ENCODE measurements at places on chromosomes 16 and 17. TPM values are rescaled to one million over a fixed set of nuclear protein-coding genes. Genes with fewer than 3 reads are reported as not detected.

GRCh38 chr17:59399914-59400313, 68.5 kb downstream of the YPEL2 start:
- peak overlapping the region; percentile 63 for H3K27ac ChIP-seq
- no peaks in the 10 kb centered on the region for H3K36me3 ChIP-seq
- DNase-seq: peak; percentile 34
- H3K27me3 ChIP-seq: no peaks in the 10 kb centered on the region
- peaks cover 33% of the 10 kb centered on the region for H3K4me1 ChIP-seq
- no peak overlapping the region for H3K4me3 ChIP-seq

DNA sequence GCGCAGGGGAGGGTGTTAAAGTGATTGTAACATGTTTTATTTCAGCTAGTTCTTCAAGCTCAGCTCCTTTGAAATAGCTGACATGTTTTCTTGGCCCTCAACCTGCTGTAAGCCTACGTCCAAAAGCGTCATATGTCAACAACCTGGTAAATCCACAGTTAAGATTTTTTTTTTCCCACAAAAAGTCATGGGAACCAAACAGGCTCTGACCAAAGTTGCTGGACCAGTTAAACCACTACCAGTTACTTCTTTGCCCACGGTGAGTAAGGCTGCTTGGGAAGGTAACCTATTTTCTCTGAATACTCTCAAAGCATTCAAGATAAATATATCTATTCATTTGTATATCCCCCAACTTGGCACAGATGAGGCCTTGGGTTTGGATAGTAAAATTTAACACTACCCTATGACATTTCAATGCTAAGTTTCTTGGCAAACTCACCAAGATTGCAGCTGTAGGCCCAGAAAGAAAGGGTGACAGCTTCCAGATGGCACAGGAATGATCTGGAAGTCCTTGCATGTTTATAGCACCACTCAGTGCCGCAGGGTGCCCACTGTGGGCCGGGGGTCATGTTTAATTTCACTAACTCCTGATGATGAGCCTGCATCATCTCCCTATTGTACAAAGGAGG, 166.2 kb downstream of the XYLT1 start:
- no peaks in the 10 kb centered on the region for H3K36me3 ChIP-seq
- H3K27me3 ChIP-seq: no peaks in the 10 kb centered on the region
- no peak for DNase-seq
- peaks cover 3% of the 10 kb centered on the region for H3K4me1 ChIP-seq
- H3K27ac ChIP-seq: no peak overlapping the region

- DNase-seq: no peak
- no peak overlapping the region for H3K27ac ChIP-seq
- H3K4me3 ChIP-seq: no peak overlapping the region
- peaks cover 92% of the 10 kb centered on the region for H3K36me3 ChIP-seq
- peaks cover 21% of the 10 kb centered on the region for H3K4me1 ChIP-seq
Observed at GRCh38 chr16:4404247-4404966, 12.0 kb downstream of the CORO7 start.

GRCh38 chr16:55779402-55780094, 53.3 kb downstream of the CES1 start:
- DNase-seq: no peak
- no peaks in the 10 kb centered on the region for H3K4me1 ChIP-seq
- no peak overlapping the region for H3K27ac ChIP-seq
- H3K36me3 ChIP-seq: no peaks in the 10 kb centered on the region

DNA sequence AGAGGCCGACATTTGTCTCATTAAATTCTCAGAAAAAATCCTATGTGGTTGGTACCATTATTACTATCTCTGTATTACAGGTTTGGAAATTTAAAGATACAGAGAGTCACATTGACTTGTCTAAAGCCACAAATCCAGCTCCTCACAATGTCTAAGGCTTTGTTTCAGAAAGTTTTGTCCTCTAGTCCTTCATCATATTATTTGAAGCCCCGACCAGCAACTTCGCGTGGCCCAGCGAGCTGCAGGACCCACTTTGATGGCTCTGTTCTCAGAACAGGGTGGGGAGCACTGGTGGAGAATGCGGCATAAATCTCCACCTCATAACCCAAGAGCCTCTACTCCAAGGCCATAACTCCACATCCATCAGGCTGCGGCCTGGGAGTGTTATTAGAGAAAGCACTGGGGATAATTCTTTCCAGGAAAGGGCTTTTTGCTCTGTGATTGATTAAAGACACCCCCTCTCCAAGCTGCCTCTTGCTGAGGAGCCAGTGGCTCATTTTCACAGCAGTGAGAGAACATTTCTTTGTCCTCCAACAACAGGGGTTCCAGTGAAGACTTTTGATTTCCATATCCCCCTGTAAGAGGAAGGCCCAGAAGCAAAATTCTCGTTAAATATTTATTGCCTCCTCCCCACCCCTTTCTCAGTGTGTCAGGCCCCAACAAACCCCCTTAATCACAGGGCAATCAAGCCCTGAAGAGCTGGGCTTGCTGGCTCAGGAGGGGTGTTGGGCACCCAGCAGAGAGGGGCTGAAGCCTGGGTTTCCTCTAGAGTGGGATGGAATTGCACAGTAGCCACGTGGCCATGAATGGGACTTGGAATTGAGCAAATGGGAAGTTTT, 113.7 kb upstream of the CDH11 start:
- no peaks in the 10 kb centered on the region for H3K36me3 ChIP-seq
- no peak overlapping the region for H3K27ac ChIP-seq
- H3K4me3 ChIP-seq: no peak overlapping the region

DNA sequence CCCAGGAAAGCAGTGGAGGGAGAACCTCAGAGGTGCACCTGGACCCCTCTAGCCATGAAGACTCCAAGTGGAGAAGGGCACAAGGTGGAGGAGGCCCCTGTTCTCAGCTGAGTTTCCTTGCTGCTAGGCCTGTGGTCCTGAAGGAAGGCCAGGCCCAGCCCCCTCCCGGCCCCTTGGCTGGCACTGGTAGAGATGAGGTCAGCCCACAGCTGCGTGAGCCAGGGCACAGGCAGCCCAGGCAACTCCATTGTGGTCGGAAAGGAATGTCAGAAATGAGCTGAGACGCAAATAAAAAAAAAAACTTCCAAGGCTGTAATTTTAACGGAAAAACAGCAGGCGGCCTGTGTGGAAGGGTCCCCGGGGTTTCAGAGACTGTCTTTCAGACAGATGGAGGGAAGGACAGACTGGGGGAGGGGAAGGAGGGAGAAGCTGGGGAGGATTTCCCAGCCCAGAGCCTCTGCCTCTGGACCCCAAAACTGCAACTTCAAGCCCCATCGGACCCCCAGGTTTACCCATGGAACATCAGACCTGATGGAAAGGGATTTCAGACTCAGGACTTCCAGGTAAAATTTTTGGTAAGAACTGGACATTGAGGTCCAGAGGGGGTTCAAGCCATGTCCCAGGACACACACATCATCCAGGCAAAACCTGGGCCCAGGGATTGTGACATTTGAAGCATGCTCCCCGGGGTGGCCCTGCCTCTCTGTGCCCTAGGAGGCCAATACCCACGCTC, 25.6 kb upstream of the MRPS23 start:
- peaks cover 40% of the 10 kb centered on the region for H3K4me1 ChIP-seq
- peak overlapping the region; percentile 27 for H3K4me3 ChIP-seq

DNA sequence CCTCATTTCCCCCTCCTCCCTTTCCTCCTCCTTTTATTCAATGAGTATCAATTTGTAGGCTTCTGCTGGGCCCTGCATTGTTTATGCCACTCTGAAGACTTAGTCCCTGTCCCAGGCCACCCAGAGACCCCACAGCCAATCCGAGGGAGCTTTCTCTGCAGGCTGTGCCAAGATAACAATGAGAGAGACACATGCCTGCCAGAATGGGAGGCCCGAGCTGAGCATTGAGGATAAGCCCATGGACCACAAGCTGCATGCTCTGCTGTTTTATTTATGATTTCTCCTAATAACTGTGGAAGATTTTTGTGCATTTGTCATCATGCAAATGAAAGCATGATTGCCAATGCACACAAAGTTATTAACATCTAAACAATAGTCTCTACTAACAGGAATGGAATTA, 3.0 kb downstream of the RCVRN start:
- H3K4me1 ChIP-seq: no peaks in the 10 kb centered on the region
- no peaks in the 10 kb centered on the region for H3K36me3 ChIP-seq
- H3K27ac ChIP-seq: no peak overlapping the region
- H3K4me3 ChIP-seq: no peak overlapping the region

GRCh38 chr17:29131814-29132682, 48.1 kb downstream of the MYO18A start:
- peaks cover 62% of the 10 kb centered on the region for H3K4me1 ChIP-seq
- DNase-seq: no peak
- no peak overlapping the region for H3K4me3 ChIP-seq
- H3K27me3 ChIP-seq: no peaks in the 10 kb centered on the region
- H3K27ac ChIP-seq: peak overlapping the region; percentile 66

GRCh38 chr17:17580662-17581470, 10.6 kb downstream of the PEMT start:
- no peaks in the 10 kb centered on the region for H3K4me1 ChIP-seq
- H3K27ac ChIP-seq: no peak overlapping the region
- no peaks in the 10 kb centered on the region for H3K27me3 ChIP-seq
- H3K4me3 ChIP-seq: no peak overlapping the region
- no peak for DNase-seq

DNA sequence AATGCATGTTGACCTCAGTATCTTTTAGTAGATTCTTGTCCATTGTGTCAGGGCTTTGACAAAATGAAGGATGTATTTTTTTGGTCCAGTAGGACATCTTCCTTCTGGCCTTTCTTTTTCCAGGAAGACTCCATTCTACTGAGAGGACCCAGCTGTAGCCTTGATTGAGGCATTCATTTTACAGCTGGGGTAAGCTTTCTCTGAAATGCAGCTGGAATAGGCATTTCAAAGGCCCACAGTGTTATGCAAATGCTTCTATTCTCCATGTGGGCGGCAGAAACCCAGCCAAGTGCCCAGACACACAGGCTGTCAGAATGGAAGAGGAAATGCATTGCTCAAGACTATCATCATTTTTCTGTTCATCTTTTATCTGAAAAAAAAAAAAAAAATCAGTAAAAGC, 629.0 kb upstream of the CDH8 start:
- H3K27me3 ChIP-seq: no peaks in the 10 kb centered on the region
- DNase-seq: no peak
- H3K4me3 ChIP-seq: no peak overlapping the region
- no peak overlapping the region for H3K27ac ChIP-seq

DNA sequence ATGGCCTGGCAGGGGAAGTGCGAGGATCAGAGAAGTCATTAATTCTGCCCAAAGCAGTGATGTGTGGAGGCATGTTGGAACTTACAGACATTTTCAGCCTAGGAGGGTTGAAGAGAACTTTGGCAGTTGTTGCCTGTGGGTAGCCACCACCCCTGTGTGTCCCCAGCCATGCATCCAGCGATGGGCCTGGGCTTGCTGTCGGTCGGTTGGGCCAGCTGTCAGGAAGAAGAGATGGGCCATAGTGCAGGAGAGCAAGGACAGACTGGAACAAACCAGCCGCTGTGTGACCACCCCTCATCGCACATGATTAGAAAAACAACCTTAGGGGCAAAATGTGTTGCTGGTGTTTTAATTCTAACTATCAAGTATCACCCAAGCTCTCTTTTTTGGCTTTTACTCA, 173.7 kb downstream of the CNTNAP4 start:
- no peaks in the 10 kb centered on the region for H3K36me3 ChIP-seq
- H3K4me1 ChIP-seq: no peaks in the 10 kb centered on the region
- no peak overlapping the region for H3K27ac ChIP-seq
- DNase-seq: no peak
- no peaks in the 10 kb centered on the region for H3K27me3 ChIP-seq

- no peak overlapping the region for H3K27ac ChIP-seq
- H3K4me3 ChIP-seq: no peak overlapping the region
- DNase-seq: no peak
- H3K27me3 ChIP-seq: peaks cover 100% of the 10 kb centered on the region
- no peaks in the 10 kb centered on the region for H3K4me1 ChIP-seq
Observed at GRCh38 chr17:48752399-48753288, 24.1 kb upstream of the HOXB13 start.

DNA sequence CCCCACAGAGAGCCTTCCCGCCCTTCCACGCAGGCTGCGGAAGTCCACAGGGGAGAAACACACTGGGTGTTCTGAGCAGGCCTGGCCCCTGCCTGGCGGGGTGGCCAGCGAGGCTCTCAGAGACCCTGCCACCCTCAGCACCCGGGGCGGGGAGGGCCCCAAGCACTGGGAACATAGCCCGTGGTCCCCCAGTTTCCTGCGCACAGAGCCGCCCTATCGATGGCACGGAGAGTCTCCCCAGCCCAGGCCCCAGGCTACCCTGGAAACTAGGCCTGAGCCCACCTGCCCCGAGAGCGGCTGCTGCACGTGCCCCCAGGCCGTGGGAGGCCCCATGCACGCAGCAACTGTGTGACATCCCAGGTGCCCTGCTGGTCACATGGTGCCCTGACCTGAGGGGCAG, 10.2 kb upstream of the CCDC154 start:
- no peaks in the 10 kb centered on the region for H3K27me3 ChIP-seq
- DNase-seq: no peak
- H3K27ac ChIP-seq: no peak overlapping the region
- H3K4me1 ChIP-seq: no peaks in the 10 kb centered on the region
- H3K36me3 ChIP-seq: no peaks in the 10 kb centered on the region
- no peak overlapping the region for H3K4me3 ChIP-seq

GRCh38 chr17:42493319-42493718, 34.6 kb downstream of the ATP6V0A1 start:
- no peak overlapping the region for H3K27ac ChIP-seq
- H3K4me1 ChIP-seq: peaks cover 6% of the 10 kb centered on the region
- no peak for DNase-seq

DNA sequence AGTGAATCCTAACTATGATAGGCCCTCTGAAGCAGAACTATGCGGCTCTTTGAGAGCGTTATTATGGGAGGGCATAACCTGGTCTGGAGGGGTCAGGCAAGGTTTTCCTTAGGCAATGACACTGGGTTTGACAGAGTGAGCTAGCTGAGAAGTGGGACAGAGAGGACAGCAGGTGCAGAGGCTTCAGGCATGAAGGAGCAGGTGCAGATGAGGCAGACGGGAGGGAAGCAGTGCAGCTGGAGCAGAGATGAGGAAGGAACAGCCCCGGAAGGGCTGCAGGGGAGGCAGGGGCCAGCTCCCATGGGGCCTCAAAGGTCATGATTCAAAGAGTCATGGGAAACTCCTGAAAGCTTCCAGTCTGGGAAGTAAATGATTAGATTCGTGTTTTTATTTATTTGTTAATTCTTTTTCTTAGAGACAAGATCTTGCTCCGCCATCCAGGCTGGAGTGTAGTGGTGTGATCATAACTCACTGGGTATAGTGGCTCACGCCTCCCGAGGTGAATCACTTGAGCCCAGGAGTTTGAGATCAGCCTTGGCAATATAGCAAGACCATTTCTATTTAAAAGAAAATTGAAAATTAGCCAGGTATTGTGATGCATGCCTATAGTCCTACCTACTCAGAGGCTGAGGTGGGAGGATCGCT, 5.4 kb downstream of the MARCHF10 start:
- H3K4me3 ChIP-seq: no peak overlapping the region
- no peak overlapping the region for H3K27ac ChIP-seq
- H3K36me3 ChIP-seq: no peaks in the 10 kb centered on the region
- peaks cover under 1% of the 10 kb centered on the region for H3K4me1 ChIP-seq

The DUSP3 gene
- 119 TPM for polyA plus RNA-seq

The TAC4 gene
- not detected for polyA plus RNA-seq

The HOXB4 gene
- polyA plus RNA-seq: 0.90 TPM

The LRRC37A gene
- polyA plus RNA-seq: 0.36 TPM

The DCAKD gene
- polyA plus RNA-seq: 21.1 TPM

The LRRC59 gene
- 11.4 TPM for polyA plus RNA-seq

The ZACN gene
- polyA plus RNA-seq: 1.6 TPM
